GM04503 (cell line): ENCODE measurements at places on chromosomes 5 and 9.

DNA sequence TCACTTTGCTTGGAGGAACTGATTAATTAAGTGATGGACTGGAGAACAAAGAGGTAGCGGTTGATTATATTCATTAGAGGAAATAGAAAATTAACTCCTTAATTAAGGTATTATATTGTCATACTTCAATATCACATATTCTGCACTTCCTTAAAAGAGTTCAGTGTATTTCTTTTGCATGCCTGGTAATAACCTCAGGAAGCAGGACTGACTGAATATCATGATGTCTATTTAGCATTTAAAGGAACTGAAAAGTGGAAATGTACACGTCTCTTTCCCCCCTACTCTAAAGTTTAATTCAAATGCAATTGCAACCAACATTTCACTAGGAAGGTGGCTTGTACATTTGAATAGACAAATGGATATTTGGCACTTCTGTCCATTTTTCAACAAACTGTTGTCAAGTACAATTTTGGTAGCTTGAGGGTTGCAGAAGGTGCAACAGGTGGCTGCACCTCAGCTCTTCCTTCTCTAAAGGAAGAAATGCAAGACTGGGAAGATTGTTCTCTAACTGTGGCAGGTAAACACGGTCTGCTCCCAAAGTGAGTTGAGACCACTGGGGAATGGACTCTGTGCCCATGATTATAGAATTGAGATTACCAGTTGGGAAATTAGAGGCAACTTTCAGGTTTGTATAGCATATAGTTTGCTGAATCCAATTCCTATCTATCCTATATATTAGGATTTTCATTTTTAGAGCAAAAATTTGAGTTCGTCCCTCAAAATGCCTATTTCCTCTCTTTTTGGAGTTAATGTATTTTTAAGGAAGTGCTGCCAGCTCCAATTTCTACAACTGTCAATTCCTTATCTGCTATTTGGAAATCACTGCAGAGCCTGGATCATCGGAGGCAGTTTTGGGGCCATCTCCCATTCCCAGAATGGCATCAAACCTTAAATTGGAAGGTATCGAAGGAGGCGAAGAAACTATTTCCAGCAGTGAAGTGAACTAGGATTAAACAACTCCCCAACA, 98.9 kb upstream of the TAF11L2 start:
- no peak for DNase-seq

DNA sequence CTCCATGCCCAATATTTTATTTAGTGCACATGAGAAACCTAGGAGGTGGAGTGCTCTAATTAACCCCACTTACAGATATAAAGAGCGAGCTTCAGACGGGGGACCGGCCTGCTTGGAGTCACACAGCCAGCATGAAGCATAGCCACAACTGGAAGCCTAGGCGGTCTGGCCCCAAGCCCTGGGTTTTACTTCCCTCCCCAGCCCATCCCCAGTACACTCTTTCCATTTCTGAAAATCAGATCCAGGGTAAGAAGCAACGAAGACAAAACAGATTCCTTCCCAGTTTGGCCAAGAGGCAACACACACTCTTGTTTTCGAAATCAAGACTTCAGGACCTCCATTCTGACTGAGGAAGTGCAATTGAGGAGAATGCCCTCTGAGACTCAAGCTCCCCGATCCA, 27.1 kb downstream of the KCNMB1 start:
- DNase-seq, result no peak

DNA sequence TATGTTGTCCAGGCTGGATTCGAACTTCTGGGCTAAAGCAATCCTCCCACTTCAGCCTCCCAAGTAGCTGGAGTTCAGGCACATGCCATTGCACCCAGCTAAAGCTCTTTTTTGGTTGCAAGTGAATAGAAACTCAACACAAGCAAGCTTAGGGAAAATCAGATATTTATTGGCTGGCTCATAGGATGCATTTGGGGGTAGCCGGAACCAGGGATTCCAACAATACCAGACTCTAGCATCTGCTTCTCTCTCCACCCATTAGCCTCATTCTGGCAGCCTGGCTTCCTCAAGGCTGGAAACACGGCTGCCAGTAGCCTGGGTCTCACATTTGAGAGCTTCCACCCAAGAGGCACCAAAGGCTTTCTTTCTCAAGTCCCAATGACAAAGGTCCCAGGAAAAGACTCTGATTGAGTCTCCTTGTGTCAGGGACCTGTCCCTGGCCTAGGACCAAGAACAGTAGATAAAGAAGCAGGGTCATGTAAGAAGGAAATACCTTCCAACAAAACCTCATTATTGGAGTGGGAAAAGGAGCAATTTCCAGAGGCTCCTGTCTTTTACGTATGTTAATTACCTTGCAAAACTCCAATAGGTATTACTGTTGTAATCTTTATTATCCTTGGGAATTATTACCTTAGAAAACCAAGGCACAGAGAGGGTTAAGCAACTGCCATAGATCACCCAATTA, 23.0 kb upstream of the B4GALT1 start:
- no peak for DNase-seq

- DNase-seq, result no peak
Observed at GRCh38 chr9:21974343-21974721, 19.9 kb downstream of the CDKN2A start.

DNA sequence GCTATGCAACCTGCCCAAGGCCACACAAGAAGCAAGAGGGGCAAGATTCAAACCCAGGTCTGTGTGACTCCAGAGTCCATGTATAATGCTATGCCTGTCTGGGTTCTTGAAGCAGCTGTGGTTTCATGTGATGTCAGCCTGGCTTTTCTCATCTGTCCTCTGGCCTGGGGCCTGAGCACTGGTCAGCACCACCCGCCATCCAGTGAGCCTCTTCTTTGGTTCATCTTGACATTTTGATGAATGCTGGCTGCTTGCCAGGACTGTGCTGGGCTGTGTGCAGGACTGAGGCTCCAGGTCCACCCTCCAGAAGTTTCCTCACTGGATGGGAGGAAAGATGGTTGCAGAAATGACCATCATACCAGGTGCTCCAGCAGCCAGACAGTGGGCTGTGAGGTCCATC, 61.5 kb downstream of the TSTD2 start:
- DNase-seq, result no peak

DNA sequence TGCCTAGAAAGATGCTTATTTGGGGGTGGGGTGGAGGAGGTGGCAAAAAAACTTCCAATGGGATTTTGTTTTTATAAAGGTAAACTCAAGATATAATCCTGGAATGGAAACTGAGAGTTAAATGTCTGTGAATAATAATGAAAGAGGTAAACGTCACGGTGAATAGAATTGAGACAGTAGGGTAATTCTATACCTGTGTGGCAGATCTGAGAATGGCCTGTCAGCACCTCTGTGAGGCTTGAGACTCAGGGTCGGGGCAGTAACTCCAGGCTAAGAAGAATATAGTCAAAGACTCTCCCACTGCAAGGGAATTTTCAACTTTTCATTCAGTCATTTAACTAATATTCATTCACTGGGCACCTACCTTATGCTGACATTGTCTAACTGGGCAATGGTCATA, 581.2 kb upstream of the ZNF608 start:
- no peak for DNase-seq

DNA sequence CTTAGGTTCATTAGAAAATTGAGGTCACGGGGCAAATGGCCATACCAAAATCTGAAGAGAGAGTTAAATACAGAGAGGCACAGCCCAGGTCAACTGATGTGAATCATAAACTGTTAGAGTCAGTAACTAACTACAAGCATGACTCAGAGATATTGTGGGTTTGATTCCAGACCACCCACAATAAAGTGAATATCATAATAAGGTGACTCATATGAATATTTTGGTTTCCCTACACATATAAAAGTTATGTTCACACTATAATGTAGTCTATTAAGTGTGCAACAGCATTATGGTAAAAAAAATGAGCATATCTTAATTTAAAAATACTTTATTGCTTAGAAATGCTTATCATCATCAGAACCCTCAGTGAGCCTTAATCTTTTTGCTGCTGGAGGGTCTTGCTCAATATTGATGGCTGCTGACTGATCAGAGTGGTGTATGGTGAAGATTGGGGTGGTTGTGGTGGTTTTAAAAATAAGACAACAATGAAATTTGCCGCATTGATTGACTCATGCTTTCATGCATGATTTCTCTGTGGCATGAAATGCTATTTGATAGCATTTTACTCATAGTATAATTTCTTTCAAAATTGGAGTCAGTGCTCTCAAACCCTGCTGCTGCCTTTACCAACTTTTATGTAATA, 53.1 kb upstream of the EDIL3 start:
- DNase-seq, result peak; percentile 19

- DNase-seq, result no peak
Observed at GRCh38 chr5:421287-421880, 21.6 kb upstream of the EXOC3 start.

DNA sequence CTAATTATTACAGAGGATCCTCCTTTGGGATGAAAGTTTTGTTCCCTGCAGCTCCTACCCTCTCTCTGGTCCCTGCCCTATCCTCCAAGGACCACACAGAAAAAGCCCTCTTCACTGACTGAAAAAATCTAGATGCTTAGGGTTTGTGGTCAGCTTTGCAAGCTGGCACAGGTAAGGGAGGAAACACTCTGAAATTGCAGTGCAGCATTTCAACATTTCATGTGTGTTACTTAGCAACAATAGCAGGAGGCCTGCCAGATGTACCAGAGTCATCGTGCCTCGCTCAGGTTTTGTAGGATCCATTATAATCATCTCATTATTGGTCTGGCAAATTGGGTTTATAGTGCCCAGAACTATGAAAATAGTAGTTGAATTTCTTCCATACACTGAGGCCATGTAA, 109.5 kb downstream of the PALM2AKAP2 start:
- no peak for DNase-seq

DNA sequence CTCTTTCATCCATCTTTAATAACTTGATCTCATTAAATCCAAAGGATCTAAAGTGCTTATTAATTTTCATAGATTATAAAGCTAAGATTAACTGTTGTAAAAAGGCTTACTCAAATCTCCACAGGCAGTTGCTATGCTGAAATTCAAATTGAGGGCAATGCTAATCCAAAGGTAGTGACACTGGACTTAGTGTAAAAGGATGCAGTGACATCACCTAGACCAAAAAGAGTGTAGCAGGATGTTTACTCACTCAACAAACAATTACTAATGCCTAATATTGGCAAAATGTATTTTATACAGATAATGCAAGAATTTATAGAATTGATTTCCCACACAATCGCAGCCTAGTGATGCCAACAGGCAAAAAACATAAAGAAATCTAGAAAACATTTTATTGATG, 756.2 kb downstream of the CDH9 start:
- no peak for DNase-seq

- DNase-seq, result no peak
Observed at GRCh38 chr9:18143073-18143745, 330.7 kb upstream of the ADAMTSL1 start.

DNA sequence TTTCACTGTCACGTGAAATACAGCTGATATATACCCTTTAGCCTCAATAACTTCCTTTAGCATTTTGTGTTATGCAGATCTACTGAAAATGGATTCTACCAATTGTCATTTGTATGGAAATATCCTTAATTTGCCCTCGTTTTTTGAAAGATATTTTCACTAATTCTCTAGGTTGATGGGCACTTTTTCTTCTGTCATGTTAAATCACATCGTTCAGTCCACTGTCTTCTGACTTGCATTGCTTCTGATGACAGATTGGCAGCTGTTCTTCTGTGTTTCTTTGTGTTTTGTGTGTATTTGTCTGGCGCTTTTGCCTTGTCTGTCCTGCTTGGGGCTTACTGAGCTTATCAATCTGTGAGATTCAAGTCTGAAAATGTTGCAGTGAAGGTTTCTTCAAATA, 9.7 kb upstream of the CLPTM1L start:
- no peak for DNase-seq

DNA sequence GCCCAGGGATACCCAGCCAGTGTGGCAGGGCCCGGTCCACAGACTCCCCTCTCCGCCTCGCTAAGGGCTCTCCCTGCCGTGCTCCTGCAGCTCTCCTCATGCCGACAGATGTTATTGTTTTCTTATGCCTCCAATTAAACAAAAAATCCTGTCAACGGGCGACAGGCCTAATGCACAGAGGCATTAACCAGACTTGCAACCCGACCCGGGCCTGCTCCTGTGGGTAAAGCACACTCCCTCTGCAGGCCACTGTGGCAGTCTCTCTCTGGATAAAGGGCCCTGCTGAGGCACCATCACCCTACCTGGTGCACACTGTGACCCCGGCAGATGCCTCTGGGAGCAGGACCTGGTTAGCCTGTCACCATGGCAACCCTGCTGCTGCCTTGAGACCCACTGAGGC, 27.5 kb upstream of the HAND1 start:
- DNase-seq, result no peak

GRCh38 chr9:117526674-117527073, 111.8 kb upstream of the ASTN2 start:
- no peak for DNase-seq

GRCh38 chr9:97774673-97775072, 77.5 kb upstream of the XPA start:
- DNase-seq, result no peak

- DNase-seq, result no peak
Observed at GRCh38 chr9:101977614-101978210, 239.3 kb upstream of the GRIN3A start.

- DNase-seq, result peak; percentile 90
Observed at GRCh38 chr5:172775326-172776234, 4.6 kb upstream of the DUSP1 start.

- peak; percentile 100 for DNase-seq
Observed at GRCh38 chr9:130847306-130848217, 12.5 kb downstream of the ABL1 start.

GRCh38 chr5:97422678-97423077, 239.6 kb upstream of the RIOK2 start:
- DNase-seq, result no peak

DNA sequence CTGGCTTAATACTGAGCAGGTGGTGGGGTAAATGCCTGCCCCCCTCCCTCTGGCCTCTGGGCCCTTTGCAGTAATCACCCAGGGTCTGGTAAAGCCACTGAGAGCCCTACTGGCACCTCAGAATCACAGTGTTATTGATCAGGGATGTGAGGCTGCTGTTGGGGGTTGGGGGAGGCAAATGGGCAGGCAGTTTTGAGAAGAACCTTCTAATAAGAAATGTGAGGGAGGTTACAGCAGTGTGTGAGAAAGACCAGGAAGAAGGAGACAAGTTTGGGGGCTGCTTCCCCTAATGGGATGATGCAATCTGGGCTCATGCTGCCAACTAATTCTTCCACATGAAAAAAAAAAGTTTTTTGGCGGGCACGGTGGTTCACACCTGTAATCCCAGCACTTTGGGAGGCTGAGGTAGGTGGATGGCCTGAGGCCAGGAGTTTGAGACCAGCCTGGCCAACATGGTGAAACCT, 3.1 kb upstream of the B4GALT7 start:
- DNase-seq, result no peak

- no peak for DNase-seq
Observed at GRCh38 chr9:87527211-87527916, 29.7 kb downstream of the DAPK1 start.

GRCh38 chr5:102863058-102863457, 108.0 kb downstream of the PAM start:
- no peak for DNase-seq

- no peak for DNase-seq
Observed at GRCh38 chr5:53080271-53080670, 29.3 kb downstream of the MOCS2 start.

DNA sequence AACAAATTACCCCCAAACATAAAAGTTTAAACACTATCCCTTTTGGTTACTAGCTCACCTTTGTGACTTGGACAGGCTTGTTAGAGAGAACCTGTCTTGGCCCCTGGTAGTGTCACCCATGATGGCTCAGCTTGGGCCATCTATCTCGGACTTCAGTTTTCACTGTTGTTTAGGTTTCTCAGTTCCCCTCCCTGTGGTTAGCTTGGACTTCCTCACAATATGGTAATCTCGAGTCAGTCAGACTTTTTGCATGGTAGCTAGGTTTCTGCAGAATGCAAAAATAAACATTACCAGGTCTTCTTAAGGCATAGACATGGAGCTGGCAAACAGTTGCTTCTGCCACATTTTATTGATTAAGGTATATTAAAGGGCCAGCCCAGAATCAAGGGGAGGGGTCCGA, 324.3 kb upstream of the RORB start:
- DNase-seq, result no peak
